Tibial artery (tissue), 4 donors: ENCODE measurements at places on chromosomes 6 and 20.

DNA sequence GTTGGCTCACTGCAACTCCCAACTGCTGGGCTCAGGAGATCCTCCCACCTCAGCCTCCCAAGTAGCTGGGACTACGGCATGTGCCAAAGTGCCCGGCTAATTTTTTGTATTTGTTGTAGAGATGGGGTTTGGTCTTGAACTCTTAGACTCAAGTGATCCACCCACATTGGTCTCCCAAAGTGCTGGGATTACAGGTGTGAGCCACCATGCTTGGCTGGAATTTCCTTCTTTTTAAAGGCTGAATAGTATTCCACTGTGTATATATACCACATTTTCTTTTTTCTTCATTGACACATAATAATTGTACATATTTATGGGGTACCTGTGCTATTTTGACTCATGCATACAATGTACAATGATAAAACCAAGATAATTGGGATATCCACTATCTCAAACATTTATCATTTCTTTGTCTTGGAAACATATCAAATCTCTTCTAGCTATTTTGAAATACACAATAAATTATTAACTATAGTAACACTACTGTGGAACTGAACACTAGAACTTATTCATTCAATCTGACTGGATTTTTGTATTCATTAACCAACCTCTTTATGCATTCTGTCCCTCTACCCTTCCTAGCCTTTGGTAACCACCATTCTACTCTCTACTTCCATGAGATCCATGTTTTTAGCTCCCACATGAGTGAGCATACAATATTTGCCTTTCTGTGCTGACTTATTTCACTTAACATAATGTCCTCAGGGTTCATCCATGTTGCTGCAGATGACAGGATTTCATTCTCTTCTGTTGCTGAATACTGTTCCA, 7.8 kb downstream of the MDC1 start:
- no peak overlapping the region for H3K27ac ChIP-seq
- H3K27me3 ChIP-seq, result no peaks in the 10 kb centered on the region
- peaks cover 100% of the 10 kb centered on the region for H3K36me3 ChIP-seq
- no peak overlapping the region for H3K4me3 ChIP-seq

DNA sequence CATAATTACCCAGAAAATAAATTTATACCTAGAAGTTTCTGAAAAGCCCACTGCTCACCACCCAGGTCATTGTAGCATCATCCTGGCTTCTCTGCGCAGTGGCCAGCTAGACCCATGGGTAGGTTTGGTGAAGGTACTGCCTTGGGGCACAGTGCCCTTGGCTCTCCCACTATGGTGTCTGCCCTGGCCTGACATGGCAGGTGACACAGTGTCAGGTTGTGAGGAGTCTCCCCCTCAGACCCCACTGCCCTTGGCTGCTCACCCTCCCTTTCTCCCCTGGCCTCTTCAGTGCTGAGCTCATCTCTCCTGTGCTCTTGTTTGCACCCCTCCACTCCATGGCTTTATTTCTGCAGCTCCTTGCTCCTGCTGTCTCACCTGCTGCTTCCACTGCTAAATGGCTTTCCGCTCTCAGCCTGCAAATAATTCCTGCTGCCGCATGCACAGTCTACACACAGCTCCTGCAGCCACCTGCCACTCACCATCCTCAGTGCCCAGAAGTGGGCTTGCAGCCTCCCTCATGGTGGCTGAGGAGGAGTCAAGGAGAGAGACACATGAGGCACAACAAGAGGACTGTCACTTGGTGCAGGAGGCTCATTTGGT, 313.4 kb upstream of the MOCS1 start:
- H3K4me1 ChIP-seq, result no peaks in the 10 kb centered on the region
- H3K36me3 ChIP-seq, result no peaks in the 10 kb centered on the region
- no peak for DNase-seq
- peaks cover 3% of the 10 kb centered on the region for H3K27me3 ChIP-seq
- H3K27ac ChIP-seq, result no peak overlapping the region

DNA sequence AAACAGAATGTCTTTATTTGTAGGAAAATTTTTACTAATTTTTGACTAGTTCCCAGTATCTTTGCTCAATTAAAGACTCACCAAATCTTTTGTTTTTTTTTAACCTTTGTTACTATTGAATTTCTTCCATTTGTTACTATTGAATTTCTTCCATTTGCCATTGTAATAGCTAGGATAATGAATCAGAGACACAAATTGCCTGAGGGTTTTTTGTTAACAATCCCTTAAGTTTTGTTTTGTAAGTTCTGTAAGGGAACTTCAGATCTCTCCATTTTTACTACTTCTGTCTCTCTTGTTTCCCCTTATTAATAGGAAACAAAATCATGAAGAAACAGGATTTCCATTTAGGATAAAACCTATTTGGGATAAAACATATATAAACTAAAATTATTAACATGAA, 104.3 kb downstream of the MAP3K4 start:
- no peak overlapping the region for H3K4me3 ChIP-seq
- H3K4me1 ChIP-seq, result no peaks in the 10 kb centered on the region

DNA sequence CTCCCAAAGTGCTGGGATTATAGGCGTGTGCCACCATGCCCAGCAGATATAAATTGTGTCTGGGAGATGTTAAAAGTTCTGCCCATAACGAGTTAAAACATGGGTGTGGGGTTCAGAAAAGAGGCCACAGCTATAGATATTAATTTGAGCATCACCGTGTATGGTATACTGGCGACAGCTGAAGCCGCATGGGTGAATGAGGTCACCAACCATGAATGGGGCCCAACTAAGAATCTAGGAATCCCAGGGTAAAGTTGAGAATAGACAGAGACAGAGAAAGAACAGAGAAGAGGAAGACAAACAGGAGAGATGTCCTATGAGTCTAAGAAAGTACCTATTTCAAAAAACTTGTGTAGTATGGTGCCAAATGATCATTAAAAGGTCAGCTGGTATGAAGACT, 50.9 kb downstream of the ILRUN start:
- peaks cover 5% of the 10 kb centered on the region for H3K4me1 ChIP-seq
- H3K27ac ChIP-seq, result no peak overlapping the region
- no peak for DNase-seq
- no peak overlapping the region for H3K4me3 ChIP-seq

- no peaks in the 10 kb centered on the region for H3K27me3 ChIP-seq
- H3K4me3 ChIP-seq, result no peak overlapping the region
These were observed 350.6 kb upstream of the PLCB4 start for GRCh38 chr20:8718279-8718678.

GRCh38 chr20:3334156-3334943, 73.1 kb downstream of the DNAAF9 start:
- no peak for DNase-seq
- H3K4me3 ChIP-seq, result no peak overlapping the region
- H3K27ac ChIP-seq, result no peak overlapping the region

- H3K4me3 ChIP-seq, result no peak overlapping the region
- no peaks in the 10 kb centered on the region for H3K27me3 ChIP-seq
- H3K4me1 ChIP-seq, result peaks cover 12% of the 10 kb centered on the region
- H3K27ac ChIP-seq, result no peak overlapping the region
- no peak for DNase-seq
These were observed 70.8 kb upstream of the SLC22A23 start for GRCh38 chr6:3527651-3527977.
